ENCODE measurements at places on chromosomes 4 and X. TPM values are rescaled to one million over a fixed set of nuclear protein-coding genes. Genes with fewer than 3 reads are reported as not detected.

- no peaks in the 10 kb centered on the region for H3K36me3 ChIP-seq
- no peak for DNase-seq
- H3K27me3 ChIP-seq: no peaks in the 10 kb centered on the region
Measured at GRCh38 chrX:21958916-21959315, 18.4 kb downstream of the SMS start.

GRCh38 chr4:57148831-57149505 lies 38.8 kb upstream of the IGFBP7 start:
- H3K36me3 ChIP-seq: no peaks in the 10 kb centered on the region
- H3K27me3 ChIP-seq: no peaks in the 10 kb centered on the region
- DNase-seq: no peak
- H3K27ac ChIP-seq: no peak overlapping the region
- H3K4me1 ChIP-seq: no peaks in the 10 kb centered on the region

DNA sequence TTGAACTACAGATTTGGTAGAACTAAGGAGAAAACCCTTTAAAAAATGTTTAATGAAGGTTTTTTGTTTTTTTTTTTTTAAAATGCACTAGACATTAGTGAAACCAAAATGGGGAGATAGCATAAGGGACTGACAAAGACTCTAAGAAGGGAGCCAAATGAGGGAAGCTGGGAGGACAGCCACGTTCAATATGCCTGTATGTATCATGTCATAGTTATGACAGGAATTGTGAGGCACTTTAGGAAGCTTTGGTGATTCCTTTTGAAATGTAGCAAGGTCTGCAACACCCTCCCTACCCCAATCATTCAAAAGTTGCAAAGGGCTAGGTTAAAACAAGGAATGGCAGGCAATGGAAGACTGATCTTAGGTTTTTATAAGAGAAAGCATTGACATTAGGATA lies 526.0 kb downstream of the TLL1 start:
- no peak for DNase-seq
- H3K4me3 ChIP-seq: no peak overlapping the region
- no peaks in the 10 kb centered on the region for H3K36me3 ChIP-seq
- no peaks in the 10 kb centered on the region for H3K27me3 ChIP-seq

DNA sequence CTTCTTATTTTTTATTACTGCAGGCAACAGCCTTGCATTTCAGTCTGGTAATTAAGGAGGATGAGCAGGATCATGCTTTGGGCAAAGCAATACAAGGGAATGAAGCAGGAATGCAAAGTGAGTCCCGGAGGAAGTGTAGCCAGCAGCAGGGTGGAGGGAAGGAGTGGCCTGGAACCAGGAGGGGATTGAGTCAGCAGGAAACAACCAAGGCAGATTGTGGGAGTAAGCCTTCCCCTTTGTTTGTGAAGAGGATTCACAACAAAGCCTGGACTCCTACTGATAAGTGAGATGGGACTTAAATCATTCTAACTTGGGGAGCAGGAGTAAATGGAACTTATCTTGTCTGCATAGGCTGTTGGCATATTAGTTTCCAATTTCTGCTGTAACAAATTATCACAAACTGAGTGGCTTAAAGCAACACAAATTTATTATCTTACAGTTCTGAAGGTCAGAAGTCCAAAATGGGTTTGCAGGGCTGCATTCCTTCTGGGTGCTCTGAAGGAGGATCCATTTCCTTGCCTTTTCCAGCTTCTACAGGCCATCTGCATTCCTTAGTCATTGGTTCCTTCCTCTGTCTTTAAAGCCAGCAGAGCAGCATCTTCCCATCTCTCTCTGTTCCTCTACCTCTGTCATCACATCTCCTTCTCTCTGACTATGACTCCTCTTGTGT lies 93.2 kb upstream of the AP1S2 start:
- no peaks in the 10 kb centered on the region for H3K4me1 ChIP-seq
- DNase-seq: no peak
- H3K4me3 ChIP-seq: no peak overlapping the region

GRCh38 chr4:82791179-82791578 lies 7.4 kb downstream of the SCD5 start:
- DNase-seq: no peak
- H3K36me3 ChIP-seq: no peaks in the 10 kb centered on the region
- no peak overlapping the region for H3K27ac ChIP-seq
- no peaks in the 10 kb centered on the region for H3K4me1 ChIP-seq
- H3K27me3 ChIP-seq: no peaks in the 10 kb centered on the region
- no peak overlapping the region for H3K4me3 ChIP-seq

GRCh38 chrX:137519459-137519858 lies 46.5 kb upstream of the ZIC3 start:
- H3K4me1 ChIP-seq: no peaks in the 10 kb centered on the region
- DNase-seq: no peak
- H3K27me3 ChIP-seq: no peaks in the 10 kb centered on the region
- H3K27ac ChIP-seq: no peak overlapping the region

Gene RTL3
- total RNA-seq: not detected

DNA sequence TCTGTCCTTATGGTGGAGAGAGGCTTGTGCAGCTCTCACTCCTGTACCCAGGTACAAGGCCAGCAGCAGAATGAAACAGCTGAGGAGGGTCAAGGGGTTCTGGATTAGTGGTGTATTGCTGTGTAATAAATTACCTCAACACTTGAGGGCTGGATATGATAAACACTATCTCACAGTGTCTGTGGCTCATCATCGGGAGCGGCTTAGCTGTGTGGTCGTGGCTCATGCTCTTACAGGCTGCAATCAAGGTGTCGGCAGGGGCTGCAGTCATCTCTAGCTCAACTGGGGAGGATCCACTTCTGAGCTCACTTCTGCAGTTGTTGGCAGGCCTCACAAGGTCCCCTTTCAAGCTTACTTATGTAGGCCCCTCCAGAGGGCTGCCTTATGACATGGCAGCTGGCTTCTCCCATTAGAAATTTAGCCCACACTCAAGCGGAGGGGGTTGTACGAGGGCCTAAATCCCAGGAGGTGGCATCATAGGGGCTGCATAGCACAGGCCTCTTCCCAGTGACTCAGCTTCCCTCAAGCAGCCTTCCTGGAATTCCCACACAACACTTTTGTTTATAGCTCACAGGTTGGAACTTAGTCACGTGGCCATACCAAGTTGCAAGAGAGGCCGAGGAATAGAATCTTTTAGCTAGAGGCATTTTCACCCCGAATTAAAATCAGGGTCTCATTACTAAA lies 148.2 kb upstream of the RPS6KA3 start:
- DNase-seq: no peak
- no peak overlapping the region for H3K4me3 ChIP-seq
- H3K27me3 ChIP-seq: no peaks in the 10 kb centered on the region
- no peaks in the 10 kb centered on the region for H3K4me1 ChIP-seq
- no peaks in the 10 kb centered on the region for H3K36me3 ChIP-seq

- peaks cover 7% of the 10 kb centered on the region for H3K4me1 ChIP-seq
- H3K36me3 ChIP-seq: no peaks in the 10 kb centered on the region
- DNase-seq: peak; percentile 88
- no peak overlapping the region for H3K4me3 ChIP-seq
Measured at GRCh38 chrX:69133921-69134542, 31.2 kb downstream of the PJA1 start.

- DNase-seq: peak; percentile 14
- H3K4me1 ChIP-seq: no peaks in the 10 kb centered on the region
- no peak overlapping the region for H3K4me3 ChIP-seq
- no peaks in the 10 kb centered on the region for H3K36me3 ChIP-seq
- no peaks in the 10 kb centered on the region for H3K27me3 ChIP-seq
- no peak overlapping the region for H3K27ac ChIP-seq
Measured at GRCh38 chrX:111447298-111447697, 35.3 kb upstream of the DCX start.

- H3K36me3 ChIP-seq: no peaks in the 10 kb centered on the region
- no peak overlapping the region for H3K27ac ChIP-seq
- H3K4me3 ChIP-seq: no peak overlapping the region
- no peak for DNase-seq
- no peaks in the 10 kb centered on the region for H3K4me1 ChIP-seq
- no peaks in the 10 kb centered on the region for H3K27me3 ChIP-seq
Measured at GRCh38 chr4:23324021-23324690, 565.7 kb downstream of the PPARGC1A start.

GRCh38 chr4:67459164-67459563 lies 86.1 kb downstream of the CENPC start:
- no peak overlapping the region for H3K4me3 ChIP-seq
- no peak for DNase-seq
- H3K4me1 ChIP-seq: no peaks in the 10 kb centered on the region
- peaks cover under 1% of the 10 kb centered on the region for H3K36me3 ChIP-seq
- no peak overlapping the region for H3K27ac ChIP-seq
- H3K27me3 ChIP-seq: no peaks in the 10 kb centered on the region

DNA sequence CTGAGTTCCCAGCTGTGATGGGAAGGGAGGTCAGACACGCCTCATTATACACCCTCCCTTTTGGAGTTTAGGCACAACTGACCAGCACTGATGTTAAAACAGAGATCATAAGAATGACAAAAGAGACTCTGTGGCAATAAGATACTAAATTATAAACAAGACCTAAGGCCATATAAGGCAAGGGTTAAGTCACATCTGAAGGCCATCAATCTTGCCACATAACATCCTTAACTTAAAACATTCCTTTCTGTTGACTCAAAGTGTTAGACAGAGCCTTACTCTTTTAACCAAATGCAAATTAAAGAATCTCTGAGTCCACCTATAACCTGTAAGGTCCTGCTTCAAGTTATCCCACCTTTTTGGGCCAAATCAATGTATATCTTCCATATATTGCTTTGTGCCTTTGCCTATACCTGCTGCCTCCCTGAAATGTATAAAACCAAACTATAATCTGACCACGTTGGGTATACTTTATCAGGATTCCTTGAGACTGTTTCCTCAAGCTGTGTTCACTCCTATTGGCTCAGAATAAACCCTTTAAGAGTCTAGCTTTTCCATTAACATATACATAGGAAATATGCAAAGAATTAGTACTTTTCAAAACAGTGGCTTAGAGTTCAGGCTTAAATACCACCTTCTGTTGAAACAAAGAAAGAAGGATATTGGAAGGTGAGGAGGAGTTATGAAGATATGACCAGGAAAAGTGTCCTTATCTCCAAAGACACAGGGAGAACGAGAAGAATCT lies 214.4 kb upstream of the PPP1R2C start:
- no peak overlapping the region for H3K27ac ChIP-seq
- H3K4me1 ChIP-seq: no peaks in the 10 kb centered on the region
- no peaks in the 10 kb centered on the region for H3K27me3 ChIP-seq

Gene NXF2B
- total RNA-seq: 0.25 TPM

GRCh38 chr4:158903472-158904043 lies 134.7 kb downstream of the FNIP2 start:
- peaks cover 7% of the 10 kb centered on the region for H3K36me3 ChIP-seq
- H3K27ac ChIP-seq: no peak overlapping the region
- H3K4me3 ChIP-seq: no peak overlapping the region
- H3K27me3 ChIP-seq: no peaks in the 10 kb centered on the region
- no peak for DNase-seq

Gene MAGEB6
- not detected for total RNA-seq

DNA sequence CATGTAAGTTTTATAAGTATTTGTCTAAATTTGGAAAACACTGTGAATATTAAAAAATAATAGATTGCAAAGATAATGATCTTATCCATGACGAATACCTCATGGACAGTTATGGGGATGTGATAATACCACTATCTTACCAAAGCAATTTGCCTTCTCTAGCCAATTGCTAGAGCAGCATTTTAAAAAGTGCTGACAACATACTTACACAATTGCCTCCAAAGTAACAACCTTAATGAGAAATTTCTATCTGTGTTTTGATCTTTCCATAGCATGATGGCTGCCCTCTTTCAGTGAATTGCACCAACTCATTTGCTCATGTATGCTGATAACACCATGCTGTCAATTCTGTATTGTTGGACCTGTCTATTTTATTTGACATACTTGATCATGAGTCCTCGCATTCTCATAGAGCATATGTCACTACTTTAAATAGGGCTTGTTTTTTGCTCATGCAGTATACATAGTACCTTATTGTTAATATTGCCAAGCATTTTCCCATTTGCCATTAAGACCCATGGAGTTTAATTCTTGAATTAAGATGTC lies 87.2 kb downstream of the MMRN1 start:
- no peak overlapping the region for H3K4me3 ChIP-seq
- no peaks in the 10 kb centered on the region for H3K4me1 ChIP-seq
- H3K27me3 ChIP-seq: no peaks in the 10 kb centered on the region
- H3K27ac ChIP-seq: no peak overlapping the region

Gene DCAF4L1
- total RNA-seq: 0.16 TPM

DNA sequence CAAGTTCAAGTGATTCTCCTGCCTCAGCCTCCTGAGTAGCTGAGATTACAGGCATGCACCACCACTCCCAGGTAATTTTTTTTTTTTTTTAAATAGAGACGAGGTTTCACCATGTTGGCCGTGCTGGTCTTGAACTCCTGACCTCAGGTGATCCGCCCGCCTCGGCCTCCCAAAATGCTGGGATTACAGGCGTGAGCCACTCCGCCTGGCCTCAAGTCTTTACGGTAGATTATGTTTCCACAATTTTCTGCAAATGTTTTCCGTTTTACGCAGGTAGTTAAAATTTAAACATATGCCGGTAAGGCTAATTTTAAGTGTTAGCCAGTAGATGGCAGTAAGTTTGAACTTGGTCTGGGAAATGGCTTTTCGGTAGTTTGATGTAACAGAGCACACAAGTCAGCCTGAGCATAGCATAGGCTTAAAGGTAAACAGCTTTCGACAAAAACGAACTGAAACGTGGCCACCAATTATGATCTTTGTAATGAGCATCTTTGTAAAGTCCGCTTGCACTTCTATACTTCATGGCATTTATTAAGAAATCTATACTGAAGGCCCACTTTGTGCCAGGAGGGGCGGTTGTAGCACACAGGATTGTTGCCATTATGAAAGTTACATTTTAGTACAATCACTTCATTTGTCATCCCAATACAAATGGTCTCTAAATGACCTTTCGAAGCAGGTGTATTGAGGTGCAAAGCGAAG lies 31.1 kb downstream of the CCKAR start:
- DNase-seq: no peak
- H3K27ac ChIP-seq: no peak overlapping the region
- H3K4me3 ChIP-seq: peak overlapping the region; percentile 42
- H3K27me3 ChIP-seq: no peaks in the 10 kb centered on the region

DNA sequence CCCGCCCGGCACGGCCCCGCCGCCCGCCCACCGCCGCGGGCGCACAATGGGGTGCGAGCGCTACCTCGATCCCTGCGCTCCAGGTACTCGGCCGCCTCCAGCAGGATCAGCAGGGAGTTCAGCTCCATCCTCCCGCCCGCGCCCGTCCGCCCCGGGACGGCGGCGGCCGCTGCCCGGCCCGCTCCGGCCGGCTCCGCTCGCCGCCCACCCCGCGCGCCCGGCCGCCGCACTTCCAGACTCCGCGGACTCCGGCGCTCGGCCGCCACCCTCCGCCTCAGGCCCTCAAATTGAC lies at the start of gene MXD4:
MXD4 (minus strand) TSS at position 257 of the 292 bp plus-strand sequence; CDS start at position 128, 129 bp downstream.
- H3K27ac ChIP-seq: peak within 1 kb of the TSS; percentile 90
- no peaks in the 10 kb centered on the region for H3K27me3 ChIP-seq
- DNase-seq: no peak
- peak within 1 kb of the TSS; percentile 73 for H3K4me3 ChIP-seq
